ENCODE measurements at places on chromosomes 12 and 14. TPM values are rescaled to one million over a fixed set of nuclear protein-coding genes. Genes with fewer than 3 reads are reported as not detected.

The JPH4 gene
- polyA plus RNA-seq: 0.53 TPM

DNA sequence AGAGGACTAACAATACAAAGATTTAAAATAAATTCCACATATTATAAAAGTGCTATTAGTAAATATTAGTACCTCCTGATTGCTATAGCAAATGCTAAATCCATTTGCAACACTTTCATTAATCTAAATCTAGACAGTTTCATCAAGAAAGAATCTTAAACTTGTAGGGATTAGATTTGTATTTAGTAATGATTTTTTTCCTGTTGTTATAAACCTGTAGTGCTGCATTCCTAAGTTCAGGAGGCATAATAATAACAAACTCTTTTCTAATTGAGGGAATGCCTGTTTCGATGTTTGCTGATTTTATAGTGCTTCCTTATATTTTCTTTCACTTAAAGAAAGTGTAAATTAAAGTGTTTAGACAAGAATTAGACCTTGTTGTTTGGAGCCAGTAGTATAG is 166.1 kb downstream of the FOXA1 start:
- H3K27me3 ChIP-seq: no peaks in the 10 kb centered on the region
- H3K4me1 ChIP-seq: no peaks in the 10 kb centered on the region
- H3K36me3 ChIP-seq: no peaks in the 10 kb centered on the region
- H3K4me3 ChIP-seq: no peak overlapping the region
- DNase-seq: no peak
- H3K27ac ChIP-seq: no peak overlapping the region

The ERGIC2 gene
- polyA plus RNA-seq: 130 TPM

The PACS2 gene
- polyA plus RNA-seq: 66.1 TPM

- no peaks in the 10 kb centered on the region for H3K36me3 ChIP-seq
- no peak overlapping the region for H3K4me3 ChIP-seq
- no peak overlapping the region for H3K27ac ChIP-seq
- peaks cover 14% of the 10 kb centered on the region for H3K4me1 ChIP-seq
Measured at GRCh38 chr12:88339966-88340365, 197.9 kb downstream of the TMTC3 start.

The SLC4A8 gene
- 1.9 TPM for polyA plus RNA-seq

- no peak overlapping the region for H3K27ac ChIP-seq
- no peaks in the 10 kb centered on the region for H3K27me3 ChIP-seq
- peaks cover 2% of the 10 kb centered on the region for H3K36me3 ChIP-seq
Measured at GRCh38 chr14:89330236-89331002, 86.6 kb downstream of the FOXN3 start.

DNA sequence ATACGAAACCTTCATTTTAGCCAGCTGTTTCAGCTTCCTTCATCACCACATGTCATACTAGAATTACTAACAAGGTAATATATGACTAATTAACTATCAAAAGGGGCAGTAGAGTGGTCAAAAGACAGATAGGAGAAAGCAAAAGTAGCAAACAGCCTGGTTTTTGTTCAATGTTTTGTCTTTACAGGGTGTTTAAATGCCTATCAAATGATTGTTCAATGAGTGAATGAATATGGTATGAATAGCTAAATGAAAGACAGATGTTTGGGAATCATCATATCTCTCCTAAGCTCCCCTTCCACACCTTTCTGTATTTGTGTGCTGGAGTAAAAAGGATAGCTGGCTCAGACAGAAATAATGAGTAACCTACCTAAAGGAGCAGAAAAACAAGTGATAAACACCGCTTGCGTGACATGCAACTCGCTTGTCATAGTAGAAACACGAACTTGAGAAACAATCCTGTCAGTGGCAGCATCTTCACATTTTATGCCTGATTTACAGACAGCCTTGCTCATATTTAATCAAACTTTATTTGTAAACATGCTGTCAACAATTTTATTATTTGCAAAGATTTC is 34.2 kb downstream of the ABCC9 start:
- H3K4me1 ChIP-seq: no peaks in the 10 kb centered on the region
- DNase-seq: no peak
- no peak overlapping the region for H3K4me3 ChIP-seq
- H3K36me3 ChIP-seq: no peaks in the 10 kb centered on the region

The KLHDC2 gene
- polyA plus RNA-seq: 236 TPM

DNA sequence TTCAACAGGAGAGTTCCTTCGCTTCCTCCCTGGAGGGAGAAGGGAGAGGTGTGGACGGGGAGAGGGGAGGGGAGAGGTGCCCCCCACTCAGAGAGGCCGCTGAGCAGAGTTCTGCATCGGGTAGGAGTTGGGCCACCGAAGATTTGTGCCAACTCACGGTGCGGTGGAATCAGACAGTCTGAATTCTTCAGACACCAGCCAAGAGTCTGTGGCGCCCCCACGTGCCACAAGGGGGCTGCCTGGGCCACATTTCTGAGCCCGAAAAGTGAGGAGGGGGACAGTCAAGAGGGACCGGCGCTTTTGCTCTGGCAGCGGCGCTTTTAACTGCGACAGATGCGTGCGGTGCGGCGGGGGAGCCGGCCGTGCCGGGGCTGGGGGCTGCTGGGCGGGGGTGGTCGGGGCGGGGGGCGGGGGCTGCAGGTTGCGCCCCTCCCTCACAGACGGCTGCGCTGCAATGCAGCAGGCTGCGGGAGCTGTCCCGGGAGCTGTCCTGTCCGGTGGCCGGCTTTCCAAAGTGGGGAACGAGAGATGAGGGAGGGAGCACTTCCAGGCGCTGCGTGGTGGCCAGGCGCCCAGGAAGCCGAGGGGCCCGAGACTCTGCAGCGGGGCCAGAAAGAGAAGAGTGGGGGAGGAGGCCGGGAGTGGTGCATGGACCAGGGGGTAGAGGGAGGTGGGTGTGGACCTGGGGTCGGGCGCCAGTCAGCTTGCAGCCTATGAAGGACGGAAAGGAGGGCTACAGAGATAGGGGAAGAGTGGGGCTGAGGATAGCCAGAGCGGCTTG is 975 bp upstream of the RTL1 start:
- H3K27me3 ChIP-seq: peaks cover 47% of the 10 kb centered on the region
- H3K4me3 ChIP-seq: peak overlapping the region; percentile 29
- peaks cover 12% of the 10 kb centered on the region for H3K4me1 ChIP-seq
- H3K36me3 ChIP-seq: no peaks in the 10 kb centered on the region
- H3K27ac ChIP-seq: no peak overlapping the region

The CCDC177 gene
- not detected for polyA plus RNA-seq

GRCh38 chr12:82277582-82277981 is 80.6 kb downstream of the CCDC59 start:
- H3K27ac ChIP-seq: no peak overlapping the region
- no peaks in the 10 kb centered on the region for H3K4me1 ChIP-seq
- H3K4me3 ChIP-seq: no peak overlapping the region
- no peak for DNase-seq
- H3K36me3 ChIP-seq: no peaks in the 10 kb centered on the region

The ACSS3 gene
- polyA plus RNA-seq: 18.5 TPM

GRCh38 chr12:102759466-102759865 is 157.6 kb downstream of the PAH start:
- H3K27me3 ChIP-seq: no peaks in the 10 kb centered on the region
- no peak overlapping the region for H3K27ac ChIP-seq
- H3K4me1 ChIP-seq: no peaks in the 10 kb centered on the region
- no peak overlapping the region for H3K4me3 ChIP-seq
- H3K36me3 ChIP-seq: no peaks in the 10 kb centered on the region

- no peak for DNase-seq
- H3K27ac ChIP-seq: no peak overlapping the region
- no peaks in the 10 kb centered on the region for H3K27me3 ChIP-seq
- H3K4me1 ChIP-seq: no peaks in the 10 kb centered on the region
- H3K36me3 ChIP-seq: no peaks in the 10 kb centered on the region
Measured at GRCh38 chr12:64304571-64304970, 82.5 kb upstream of the KICS2 start.

GRCh38 chr12:53571295-53571694 is 54.9 kb downstream of the ATF7 start:
- DNase-seq: no peak
- H3K27me3 ChIP-seq: no peaks in the 10 kb centered on the region
- no peak overlapping the region for H3K4me3 ChIP-seq
- no peak overlapping the region for H3K27ac ChIP-seq

DNA sequence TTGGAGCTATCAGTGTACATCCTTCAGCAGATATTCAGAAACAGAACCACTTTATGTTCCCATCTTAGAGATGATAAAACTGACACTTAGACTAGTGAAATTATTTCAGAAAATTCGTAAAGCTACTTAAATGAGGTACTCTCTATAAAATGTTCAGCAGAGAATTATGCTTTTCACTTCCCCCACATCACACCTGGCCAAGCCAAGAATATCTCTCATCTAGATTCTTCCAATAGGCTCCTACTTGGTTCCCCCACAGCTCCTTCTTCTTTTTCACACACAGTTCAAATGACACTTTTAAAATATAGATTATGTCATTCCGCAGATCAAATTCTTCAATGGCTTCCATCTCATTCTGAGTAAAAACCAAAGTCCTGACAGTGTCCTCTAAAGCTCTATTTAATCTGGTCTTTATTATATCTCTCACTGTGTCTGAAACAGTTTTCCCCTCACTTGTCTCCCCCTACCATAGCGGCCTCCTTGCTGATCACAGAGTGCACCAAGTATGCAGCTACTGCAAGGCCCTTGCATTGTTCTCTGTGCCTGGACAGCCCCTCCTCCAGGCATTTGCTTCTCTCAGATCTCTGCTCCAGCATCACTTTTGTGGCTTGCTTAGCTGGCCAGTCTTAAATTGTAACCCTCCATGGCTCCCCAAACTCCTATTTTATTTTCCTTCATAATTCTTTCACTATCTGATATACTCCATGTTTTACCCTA is 736.8 kb upstream of the USP15 start:
- no peak overlapping the region for H3K4me3 ChIP-seq
- H3K36me3 ChIP-seq: no peaks in the 10 kb centered on the region
- H3K27me3 ChIP-seq: no peaks in the 10 kb centered on the region
- no peak overlapping the region for H3K27ac ChIP-seq
- no peak for DNase-seq
- H3K4me1 ChIP-seq: no peaks in the 10 kb centered on the region

The GLS2 gene
- 1.3 TPM for polyA plus RNA-seq

The TEX52 gene
- not detected for polyA plus RNA-seq

The AICDA gene
- polyA plus RNA-seq: not detected

The RND1 gene
- polyA plus RNA-seq: 7.2 TPM
